ENCODE measurements at places on chromosomes 2 and 18.
A peak's percentile ranks its signal among the peaks of the same experiment; 100 is the strongest.

GRCh38 chr2:27126252-27126710, 2.7 kb downstream of the ABHD1 start:
- DNase-seq: no peak

- no peak for DNase-seq
Observed at GRCh38 chr18:14930076-14930475, 182.1 kb downstream of the ANKRD30B start.

- no peak for DNase-seq
Observed at GRCh38 chr2:109087055-109087663, 41.8 kb upstream of the SH3RF3 start.

GRCh38 chr2:151808258-151809072, 19.8 kb downstream of the ARL5A start:
- no peak for DNase-seq

- DNase-seq: no peak
Observed at GRCh38 chr2:30694286-30695055, 112.8 kb downstream of the CAPN13 start.

DNA sequence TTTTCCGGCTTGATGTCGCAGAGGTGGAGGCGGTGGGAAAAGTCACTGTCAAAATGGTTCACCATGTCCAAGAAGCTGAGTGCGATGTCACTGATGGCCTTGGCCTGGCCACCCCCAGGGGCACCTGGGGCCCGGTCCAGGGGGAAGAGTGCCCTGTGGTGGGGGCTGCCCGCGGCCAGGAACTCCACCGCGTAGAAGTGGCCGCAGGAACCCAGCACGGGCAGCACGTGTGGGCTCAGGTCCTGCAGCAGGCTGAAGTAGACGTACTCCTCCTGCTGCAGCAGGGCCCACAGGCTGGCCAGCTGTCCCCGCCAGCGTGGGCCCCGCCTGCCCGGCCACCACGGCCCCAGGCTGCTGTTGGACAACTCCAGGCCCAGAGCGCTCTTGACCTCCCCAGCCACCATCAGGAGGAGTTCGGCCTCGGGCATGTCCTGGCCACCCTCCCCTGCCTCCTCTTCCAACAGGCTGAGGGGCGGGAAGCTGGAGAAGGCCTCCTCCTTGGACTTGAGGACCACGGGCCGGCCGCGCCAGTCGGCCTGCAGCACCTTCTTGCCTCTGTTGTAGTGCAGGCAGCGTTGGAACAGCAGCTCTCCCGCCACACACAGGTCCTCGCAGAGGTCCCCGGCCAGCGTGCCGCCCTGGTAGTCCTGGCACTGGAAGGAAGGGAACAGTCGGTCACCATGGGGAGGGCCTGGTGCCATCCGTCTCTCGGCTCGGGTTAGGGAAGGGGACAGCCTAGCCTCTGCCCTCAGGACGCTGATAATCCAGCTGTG, 10.3 kb downstream of the DIPK1C start:
- DNase-seq: no peak

DNA sequence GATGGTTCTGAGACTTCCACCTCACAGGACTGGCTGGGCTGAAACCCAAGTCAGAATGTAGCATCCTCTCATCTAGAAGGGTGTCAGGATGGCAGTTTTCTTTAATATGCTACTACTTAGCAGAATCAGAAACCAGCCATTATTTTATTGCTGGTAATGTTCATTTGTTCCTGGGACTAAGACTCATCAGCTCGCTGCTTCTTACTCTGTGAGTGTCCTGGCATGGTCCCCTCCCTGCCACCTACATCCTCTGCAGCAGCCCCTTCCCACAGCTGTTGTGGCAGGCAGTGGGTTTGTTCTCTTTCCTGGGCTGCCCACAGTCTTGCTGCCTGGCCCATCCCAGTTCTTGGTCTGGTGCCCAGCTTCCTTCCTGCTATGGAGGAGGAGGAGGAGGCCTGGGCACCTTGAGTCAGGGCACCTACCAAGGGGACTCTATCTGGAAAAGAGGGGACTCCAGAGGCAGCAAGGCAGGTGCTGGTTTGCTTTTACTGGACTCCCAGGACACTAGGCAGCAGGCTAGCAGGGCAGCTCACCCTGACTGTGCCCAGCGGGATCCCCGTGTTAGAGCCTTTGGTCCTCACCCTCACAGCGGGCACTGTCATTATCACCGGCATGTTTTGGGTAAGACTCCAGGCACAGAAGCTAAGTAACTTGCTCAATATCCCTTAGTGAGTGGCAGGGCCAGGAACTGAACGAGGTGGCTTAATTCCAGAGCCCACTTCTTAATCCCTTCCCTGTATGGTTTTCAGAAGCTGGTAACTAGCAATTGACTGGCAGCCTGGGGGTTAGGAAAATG, 62.1 kb downstream of the LRRFIP1 start:
- peak; percentile 76 for DNase-seq

GRCh38 chr2:55239656-55240222, 7.3 kb downstream of the RPS27A start:
- DNase-seq: no peak

DNA sequence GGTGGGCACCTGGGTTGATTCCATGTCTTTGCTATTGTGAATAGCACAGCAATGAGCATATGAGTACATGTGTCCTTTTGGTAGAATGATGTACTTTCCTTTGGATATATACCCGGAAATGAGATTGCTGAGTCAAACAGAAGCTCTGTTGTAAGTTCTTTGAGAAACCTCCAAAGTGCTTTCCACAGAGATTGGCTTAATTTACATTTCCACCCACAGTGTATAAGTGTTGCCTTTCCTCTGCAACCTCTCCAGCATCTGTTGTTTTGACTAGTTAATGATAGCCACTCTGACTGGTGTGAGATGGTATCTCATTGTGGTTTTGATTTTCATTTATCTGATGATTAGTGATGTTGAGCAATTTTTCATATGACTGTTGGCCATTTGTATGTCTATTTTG, 194.8 kb downstream of the ZNF804A start:
- no peak for DNase-seq

DNA sequence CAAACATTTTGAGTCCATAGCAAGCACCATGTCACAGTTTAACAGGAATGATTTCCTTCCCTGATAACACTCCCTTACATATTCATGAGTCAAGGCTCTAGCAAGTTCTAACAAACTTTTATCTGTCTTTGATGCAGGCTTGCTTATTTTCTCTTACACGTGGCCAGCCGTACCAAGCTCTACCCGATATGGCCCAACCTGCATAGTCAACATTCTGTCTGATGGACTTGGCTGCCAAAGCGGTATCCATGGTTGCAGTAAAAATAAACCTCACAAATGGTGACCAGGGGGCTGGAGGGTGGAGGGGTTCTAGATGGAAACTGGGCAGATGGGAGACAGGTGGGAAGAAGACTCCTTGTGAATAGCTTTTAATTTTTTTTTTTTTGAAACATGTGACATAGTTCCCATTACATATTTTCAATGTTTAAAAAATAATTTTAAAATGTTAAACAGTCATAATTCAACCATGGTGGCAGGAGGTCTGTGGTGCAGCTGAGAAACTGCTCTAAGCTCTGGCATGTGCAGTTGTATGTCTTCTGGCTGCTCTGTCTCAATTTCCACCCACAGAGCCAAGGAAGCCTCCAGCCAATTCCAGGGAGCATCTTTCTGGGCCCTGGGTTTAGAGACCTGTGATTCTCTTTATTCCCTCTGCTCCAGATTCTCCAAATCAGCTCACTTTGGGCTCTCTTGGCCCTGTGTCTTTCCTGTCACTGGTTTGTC, 20.7 kb upstream of the CXCR1 start:
- DNase-seq: no peak

GRCh38 chr2:71474116-71474743, 20.9 kb downstream of the DYSF start:
- no peak for DNase-seq
